ENCODE measurements at places on chromosomes 7 and 10.

DNA sequence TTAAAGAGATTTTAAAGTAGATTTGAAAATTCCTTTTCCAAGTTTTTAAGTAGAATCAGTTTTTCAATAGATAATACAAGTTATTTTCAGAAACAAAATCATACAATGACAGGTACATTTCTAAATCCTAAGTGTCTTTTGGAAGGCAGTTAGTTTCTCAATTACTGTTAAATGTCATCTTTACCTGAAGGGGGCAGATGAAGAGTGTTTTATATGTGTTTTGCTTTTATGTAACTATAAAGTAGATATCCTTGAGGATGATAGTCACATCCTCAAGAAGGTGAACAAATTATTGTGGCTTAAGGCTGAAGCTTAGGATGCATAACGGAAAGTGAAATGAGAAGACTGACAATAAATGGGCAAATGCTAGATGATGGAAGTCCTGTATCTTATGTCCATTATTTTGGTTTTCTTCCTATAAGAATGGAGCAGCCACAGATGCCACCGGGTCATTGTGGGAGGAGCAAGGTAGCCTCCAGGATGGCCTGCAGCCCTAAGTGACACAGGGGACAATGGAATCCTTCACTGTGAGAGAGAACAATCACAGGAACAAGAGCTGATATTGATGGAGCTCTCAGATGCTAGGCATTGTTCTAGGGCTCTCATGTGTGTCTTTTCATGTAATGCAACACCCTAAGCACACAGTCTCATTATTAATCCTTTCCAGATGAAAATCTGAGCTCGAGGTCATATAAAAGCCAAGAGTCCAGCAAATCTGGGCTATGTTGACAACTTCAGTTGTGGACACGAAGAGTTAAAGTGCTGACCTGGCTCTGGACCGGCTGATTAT is 14.1 kb upstream of the MKX start:
- no peak for DNase-seq

DNA sequence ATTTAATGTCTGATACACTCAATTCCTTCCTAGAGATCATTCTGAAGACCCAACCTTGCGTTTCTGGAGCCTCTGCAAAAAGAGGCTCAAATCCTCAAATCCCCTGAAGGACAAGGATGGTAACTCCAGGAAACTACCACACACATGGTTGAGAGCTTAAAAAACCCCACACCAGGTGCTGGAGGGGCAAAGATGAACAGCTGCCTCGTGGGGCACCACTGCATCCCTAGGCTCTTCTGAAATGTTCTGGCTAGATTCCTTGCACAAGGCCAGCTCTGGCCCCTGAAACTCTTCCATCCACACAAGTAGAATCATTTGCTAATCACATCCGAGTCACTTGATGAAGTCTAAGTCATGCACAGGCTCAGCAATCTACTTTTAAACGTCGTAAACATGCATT is 286.6 kb downstream of the ELMO1 start:
- no peak for DNase-seq

GRCh38 chr10:101263150-101263752 is 34.0 kb upstream of the LBX1 start:
- DNase-seq, result no peak

DNA sequence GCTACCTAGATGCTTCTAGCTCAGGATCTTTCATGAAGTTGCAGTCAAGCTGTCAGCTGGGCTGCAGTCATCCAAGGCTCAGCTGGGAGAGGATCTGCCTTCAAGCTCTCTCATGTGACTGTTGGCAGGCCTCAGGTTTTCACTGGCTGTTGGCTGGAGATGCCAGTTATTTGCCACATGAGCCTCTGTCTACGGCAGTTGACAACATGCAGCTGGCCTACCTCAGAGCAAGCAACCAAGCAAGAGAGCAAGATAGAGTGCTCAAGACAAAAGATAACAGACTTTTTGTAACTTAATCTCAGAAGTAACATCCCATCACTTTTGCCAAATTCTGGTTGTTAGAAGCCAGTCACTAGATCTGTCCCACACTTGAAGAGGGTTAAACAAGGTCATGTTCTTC is 125.8 kb downstream of the TPST1 start:
- no peak for DNase-seq

DNA sequence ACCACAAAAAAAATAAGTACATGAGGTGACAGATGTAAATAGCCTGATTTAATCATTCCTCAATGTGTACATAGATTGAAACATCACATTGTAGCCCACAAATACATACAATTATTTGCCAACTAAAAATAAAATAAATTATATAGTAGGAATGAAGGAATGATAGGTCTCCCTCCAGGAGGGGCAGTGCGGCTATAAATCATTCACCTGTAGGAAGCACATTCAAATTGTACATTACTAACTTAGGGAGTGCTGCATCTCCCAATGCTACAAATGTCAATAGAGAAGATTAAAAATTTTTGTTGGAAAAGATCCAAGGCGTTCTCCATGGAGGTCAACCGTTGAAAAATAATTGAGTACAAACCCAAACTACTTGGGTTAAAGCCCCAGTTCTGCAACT is 4.2 kb downstream of the KBTBD2 start:
- DNase-seq, result no peak

GRCh38 chr10:7121154-7121797 is 289.6 kb downstream of the SFMBT2 start:
- peak; percentile 65 for DNase-seq

GRCh38 chr7:31023877-31024276 is 28.2 kb upstream of the ADCYAP1R1 start:
- DNase-seq, result no peak

DNA sequence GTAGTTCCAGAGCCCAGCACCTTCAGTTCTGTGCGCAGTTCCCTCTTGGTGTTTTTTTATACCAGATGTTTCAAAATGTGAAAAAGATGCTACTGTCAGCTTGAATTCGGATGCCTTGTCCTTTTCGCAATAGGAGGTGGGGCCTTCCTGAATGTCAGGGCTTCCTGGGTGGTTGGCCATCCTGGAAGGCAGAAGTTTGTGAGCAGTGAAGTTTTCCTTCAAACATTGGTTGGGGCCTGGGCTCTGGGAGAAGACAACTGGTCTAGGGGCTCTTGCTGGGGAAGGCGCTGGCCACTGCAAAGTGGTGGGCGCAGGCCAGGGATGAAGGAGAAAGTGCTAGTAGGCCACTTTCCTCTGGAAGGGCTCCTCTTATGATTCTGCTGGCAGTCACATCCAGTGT is 56.8 kb upstream of the JAZF1 start:
- no peak for DNase-seq

- DNase-seq, result peak; percentile 4
These were observed 150.4 kb downstream of the TAX1BP1 start for GRCh38 chr7:27890205-27890849.

- DNase-seq, result no peak
These were observed 103.1 kb downstream of the SEMA3C start for GRCh38 chr7:80815733-80816132.

DNA sequence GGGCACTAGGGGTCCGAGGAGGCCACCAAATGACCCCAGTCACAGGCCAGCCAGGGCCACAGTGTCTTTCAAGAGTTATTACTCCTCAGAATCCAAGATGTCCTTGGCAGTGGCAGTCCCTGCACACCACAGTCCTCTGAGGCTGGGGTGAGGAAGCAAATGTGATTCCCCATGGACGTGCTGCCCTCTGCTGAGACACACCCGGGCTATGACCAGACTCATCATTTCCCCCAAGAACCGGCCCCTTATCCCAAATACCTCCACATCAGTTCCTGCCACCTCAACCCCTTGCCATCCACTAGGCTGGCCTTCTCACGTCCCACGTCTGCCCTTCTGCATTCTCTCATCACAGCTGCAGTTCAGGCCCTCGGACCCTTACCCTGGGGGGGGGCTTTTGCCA is 5.0 kb downstream of the PRKAG2 start:
- DNase-seq, result no peak

DNA sequence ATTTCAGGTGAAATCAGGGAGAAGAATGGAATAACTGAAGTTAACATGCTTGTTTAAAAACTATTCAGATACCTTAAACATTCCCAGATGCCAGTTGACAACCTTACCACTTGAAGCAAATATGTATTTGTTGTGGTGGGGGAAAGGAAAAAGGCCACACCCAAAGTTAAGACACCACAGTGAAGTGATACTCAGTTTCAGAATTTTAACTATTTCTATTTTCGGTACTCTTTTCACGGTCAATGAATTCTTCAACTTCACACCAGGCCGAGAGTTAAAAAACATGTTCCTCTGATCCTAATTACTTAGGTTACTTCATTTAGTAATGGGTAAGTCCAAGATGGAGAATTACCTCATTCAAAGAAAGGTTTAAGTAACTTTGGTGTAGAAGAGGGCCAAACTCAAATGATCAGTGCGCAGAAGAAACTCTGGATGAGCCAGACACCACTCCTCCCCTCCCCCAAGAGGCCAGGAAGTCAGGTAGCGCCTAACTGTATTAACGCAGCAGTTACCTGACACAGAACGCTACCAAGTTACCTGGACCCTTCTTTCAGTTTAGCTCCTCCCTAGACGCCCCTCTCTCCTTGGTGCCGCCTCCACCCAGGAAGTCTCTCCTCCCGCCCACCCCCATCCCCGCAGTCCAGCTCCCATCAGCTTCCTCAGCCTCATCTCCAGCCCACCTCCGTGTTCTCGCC is 700 bp downstream of the MTPN start:
- no peak for DNase-seq

GRCh38 chr10:71409516-71410104 is 12.9 kb downstream of the CDH23 start:
- DNase-seq, result no peak

DNA sequence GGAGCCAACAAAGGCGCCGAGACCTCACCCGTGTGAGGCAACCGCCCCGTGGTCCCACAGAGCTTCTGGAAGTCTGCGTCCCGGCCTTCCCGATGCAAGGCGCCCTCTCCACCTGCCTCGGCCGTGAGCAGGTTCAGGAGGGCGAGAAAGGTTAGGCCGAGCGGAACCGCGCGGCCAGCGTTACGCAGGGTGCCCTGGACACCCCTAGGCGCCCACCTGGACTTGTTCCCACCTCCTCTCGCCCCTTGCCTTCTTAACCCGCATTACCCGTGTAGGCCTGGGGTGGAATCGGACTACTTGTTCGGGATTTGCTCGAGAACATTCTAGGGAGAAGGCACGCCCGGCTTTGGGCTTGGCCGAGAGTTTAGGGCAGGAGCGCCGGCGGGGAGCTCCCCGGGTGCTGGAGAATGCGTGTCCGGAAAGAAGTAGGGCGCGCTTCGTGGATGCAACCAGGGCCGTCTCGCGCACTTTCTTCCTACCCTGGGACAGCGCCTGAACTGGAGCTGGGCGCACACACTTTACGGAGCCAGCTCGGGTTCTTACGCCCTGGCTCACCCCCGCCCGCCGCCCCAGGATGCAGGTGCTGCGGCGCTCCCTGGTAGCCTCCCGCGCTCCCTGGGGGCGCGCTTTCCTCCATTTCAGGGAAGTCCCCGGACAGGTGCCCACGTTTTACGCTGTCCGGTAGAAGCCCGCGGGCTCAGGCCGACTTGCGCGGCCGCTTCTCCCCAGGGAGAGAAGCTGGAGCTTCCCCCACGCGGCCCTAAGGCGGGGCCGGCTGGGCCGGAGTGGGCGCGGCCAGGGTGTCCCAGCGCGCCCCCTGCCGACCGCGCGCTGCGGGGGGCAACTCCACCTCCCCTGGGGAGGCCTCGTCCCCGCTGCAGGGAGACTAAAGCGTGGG is 74.5 kb downstream of the INSIG1 start:
- DNase-seq, result peak; percentile 54

DNA sequence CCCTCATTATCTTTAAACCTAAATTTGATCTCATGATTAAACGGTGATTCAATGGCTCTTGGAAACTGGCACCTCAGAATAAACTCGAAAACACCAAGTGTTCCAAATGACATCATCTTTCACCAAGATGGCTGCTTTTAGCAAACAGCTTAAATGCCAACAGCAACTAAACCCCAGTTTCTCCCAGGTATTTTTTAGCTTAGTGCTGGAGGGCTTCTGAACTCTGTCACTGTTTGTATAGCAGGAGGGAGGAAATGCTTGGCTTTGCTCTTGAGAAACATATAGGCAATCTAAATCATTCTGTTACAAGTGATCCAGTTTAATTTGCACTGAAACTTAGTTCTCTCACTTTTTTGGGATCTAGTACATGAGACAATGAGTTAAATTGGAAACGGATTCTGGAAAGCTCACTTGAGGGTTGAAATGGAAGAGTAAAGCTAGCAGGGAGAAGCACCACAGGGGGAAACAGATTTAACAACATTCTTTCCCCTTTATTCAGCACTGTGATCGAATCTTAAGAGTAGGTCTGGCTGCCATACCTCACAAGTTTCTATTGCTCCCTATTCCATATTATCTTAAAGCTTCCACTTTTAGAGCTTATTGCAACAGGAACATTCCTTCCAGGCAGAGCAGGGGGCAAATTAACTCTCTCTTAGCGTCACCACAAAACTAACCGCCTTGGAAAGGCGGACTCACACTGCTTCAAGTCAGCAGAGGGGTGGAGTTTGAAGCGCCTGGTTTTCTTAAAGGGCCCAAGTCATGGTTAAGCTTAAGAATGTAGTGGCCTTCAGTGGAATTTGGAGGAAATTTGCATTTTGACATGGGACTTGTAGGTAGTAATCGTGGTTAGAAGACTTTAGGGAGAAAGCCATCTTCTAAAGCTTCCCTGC is 1.8 kb upstream of the CCDC6 start:
- peak; percentile 85 for DNase-seq

DNA sequence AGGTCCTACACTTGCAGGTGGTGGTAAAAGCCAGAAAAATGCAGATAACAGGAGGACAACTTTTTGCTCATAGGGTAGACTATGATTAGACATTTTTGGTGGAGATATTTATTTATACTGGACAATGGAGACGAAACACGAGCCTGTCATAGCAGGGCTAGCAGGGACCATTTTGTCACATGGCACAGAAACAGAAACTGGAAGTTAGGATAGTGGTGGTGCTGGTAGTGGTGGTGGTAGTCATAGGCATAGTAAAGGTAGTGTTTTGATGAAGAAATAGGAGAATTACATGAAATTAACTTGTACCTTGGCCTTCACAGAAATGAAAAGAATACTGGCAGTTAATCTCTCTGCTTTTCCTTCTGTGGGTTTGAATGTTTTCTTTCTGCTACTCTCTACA is 8.8 kb upstream of the MGAM start:
- no peak for DNase-seq

DNA sequence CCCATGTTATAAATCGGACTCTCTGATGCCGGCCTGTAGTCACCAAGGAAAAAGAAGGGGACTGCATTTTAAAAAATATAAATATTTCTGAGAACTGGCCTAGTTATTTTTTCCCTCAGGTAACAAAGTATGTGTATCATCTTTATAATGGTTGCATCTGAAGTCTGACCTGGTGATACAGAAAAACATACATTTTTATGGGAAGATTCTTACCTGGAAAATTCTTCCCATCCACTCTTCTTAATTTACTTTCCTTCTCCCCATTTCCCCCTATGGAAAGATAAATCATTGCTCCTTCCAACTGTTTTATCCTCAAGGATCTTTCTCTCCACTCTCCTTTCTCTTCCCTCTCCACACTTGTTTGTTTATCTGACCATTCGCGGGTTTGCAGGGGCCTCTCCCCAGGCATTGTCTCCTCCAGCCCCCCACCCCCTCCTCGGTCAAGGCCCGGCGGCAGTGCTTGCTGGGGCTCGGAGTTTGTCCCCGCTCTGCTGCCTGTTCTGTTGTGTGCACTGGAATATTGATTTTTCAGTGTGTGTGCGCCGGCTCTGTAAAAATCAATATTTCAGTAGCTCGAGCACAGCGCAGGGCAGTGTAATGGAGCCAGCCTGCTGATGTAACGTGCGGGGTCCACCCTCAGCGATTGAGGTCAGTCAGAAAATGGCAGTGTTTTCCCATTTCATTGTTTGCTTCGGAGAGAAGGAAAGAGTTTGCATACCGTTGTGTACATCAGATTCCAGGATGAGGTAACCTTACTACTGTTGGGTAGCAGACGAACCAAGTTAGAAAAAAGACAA is 199.5 kb upstream of the NFE2L3 start:
- no peak for DNase-seq

GRCh38 chr7:110693344-110693743 is 397.6 kb upstream of the LRRN3 start:
- no peak for DNase-seq

Measured in MV-4-11 (cell line).